ENCODE measurements at places on chromosomes 12 and 14.

GRCh38 chr14:90603841-90604240 lies 207.0 kb downstream of the CALM1 start:
- no peak for DNase-seq

- DNase-seq, result no peak
Observed at GRCh38 chr12:70028918-70029317, 203.9 kb downstream of the MYRFL start.

DNA sequence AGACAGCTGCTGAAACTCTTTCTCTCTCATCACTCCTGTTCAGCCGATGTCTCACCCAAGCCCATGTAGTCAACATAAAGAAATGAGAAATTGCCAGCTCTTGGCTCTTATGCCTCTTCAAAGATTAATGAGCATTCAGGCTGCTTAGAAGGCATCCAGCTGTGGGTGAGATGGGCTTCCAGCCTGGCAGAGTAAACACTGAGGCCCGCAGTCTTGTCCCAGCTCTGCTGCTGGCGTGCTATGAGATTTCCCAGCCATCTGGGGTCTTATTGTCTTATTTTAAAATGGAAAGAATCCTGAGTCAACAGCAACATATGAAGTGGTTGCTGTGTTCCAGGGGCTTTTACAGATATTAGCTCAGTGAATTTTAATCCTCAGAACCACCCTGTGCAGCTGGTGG lies 12.6 kb downstream of the RXYLT1 start:
- DNase-seq, result no peak

- peak; percentile 38 for DNase-seq
Observed at GRCh38 chr14:94387051-94388026, 1.1 kb downstream of the SERPINA1 start.

- DNase-seq, result no peak
Observed at GRCh38 chr14:31085027-31085426, 58.8 kb upstream of the STRN3 start.

DNA sequence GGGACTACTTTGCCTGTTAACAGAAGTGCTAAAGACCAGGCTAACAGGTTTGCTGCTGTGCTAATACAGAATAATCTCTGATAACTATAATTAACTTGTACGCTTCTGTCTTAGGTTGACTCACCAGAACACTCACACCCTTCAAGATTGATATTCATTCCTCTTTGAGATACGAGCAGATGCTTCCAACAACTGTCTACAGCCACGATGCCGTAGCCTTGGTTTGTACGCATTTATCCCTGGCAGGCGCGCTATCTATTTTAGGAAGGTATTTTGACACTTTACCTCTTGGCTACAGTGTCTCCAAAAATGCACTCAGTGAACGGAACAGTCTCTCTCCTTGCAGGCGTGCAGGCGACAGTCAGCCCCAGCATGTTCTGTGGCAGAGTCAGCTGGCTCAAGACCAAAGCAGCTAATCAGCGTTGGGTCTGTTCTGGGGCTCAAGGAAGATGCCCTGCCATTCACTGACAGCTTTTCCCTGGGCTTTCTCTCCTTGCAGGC lies 146.4 kb upstream of the PRICKLE1 start:
- no peak for DNase-seq

- DNase-seq, result peak; percentile 24
Observed at GRCh38 chr14:96681829-96682228, 115.4 kb upstream of the VRK1 start.

DNA sequence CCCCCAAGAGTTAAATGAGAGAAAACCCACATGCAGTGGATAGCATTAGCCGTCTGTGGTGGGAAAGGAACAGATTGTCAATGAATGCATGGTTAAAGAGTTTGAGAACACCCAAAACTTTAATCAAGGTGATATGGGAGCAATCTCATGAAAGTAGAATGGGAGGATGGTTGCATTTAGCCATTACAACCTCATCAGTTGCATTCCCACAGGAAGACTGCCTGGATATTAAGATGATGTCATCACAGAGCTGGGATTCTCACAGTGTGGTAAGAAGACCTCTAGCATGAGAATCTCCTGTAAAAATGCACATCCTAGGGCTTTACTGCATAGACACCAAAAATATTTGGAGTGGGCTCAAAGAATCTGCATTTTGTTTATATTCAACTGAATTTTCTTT lies 284.9 kb downstream of the RGS6 start:
- peak; percentile 1 for DNase-seq

DNA sequence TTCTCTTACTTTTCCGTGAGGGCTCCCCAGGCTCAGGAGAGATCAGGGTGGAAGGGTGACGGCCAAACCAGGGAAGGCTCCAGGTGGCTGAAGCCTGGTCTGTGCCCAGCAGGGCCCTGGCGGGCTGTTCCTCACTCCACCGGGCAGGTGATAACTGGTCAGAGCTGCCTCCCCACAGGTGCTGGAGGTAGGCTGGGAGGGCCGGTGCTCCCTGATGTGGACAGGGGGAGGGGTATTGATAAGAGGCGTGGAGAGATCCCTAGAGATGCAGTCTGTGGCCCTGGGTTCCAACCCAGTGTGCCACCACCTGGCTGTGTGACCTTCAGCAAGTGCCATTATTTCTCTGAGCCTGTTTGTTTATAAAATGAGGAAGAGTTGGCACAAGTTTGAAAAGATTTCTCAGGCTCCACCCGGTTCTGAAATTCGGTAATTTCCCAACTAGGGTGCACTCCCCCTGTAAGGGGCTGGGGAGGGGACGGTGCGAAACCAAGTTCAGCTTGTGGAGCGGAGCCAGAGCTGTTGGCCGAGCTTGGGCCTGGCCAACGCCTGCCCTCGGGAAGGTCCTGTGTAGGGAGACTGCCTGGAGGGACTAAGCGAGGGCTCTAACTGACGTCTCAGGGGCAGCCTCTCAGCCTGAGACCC lies 1.0 kb upstream of the NR4A1 start:
- DNase-seq, result no peak

GRCh38 chr12:121295746-121296617 lies 527 bp downstream of the CAMKK2 start:
- peak; percentile 5 for DNase-seq

DNA sequence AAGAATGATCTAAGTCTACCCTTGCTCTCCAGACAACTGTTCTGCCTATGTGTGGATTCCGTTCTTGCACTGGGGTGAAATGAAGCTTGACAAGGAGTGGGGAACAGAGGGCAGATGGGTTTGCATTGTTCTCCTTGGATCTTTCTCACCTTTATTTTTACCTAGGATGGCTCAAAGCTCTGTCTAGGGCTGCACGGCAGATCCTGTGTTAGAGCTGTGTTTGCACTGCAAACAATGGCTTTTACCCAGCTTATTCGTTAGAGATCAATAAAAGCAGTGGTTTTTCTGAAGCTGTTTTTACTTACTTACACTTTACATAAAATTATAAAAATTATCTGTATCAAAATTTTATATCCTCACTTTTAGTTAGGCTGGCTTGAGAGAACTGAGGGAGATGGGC lies 105.1 kb downstream of the LRIG3 start:
- DNase-seq, result no peak

GRCh38 chr12:47377414-47378221 lies 297.9 kb upstream of the AMIGO2 start:
- DNase-seq, result peak; percentile 100

GRCh38 chr12:94792693-94793092 lies 142.3 kb upstream of the TMCC3 start:
- DNase-seq, result no peak

GRCh38 chr12:117506333-117506732 lies 144.9 kb upstream of the NOS1 start:
- no peak for DNase-seq

DNA sequence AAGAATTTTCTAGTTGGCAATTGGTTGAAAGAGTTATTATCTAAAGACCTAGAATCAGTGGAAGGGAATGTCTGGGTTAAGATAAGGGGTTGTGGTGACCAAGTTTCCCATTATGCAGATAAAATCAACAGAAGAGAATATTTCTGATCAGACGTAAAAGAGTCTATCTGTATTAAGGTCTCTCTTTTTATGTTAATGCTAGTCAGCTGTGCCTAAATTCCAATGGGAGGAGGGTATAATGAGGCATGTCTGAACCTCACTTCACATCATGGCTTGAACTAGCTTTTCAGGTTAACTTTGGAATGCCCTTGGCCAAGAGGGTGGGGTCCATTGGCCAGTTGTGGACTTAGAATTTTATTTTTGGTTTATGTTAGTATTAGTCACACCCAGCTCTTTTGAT lies 34.3 kb upstream of the CHST11 start:
- no peak for DNase-seq

DNA sequence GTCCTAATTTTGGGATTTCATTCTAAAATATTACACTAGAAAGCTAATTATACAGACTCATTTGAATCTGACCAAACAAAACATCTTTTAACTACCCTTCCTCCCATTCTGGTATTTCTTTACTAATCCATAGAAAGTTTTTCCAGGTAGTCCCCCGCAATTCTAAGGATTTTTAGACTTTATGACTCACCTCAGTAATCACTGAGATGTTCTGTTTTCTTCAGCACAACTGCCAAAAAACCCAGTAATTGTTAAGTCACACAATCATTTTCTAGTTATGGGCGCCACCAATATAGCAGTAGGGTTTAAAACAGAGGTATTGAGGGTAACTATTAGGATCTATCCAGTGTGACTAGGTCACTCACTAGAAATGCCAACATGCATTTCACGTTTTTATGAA lies 1.6 kb upstream of the ARID4A start:
- no peak for DNase-seq

DNA sequence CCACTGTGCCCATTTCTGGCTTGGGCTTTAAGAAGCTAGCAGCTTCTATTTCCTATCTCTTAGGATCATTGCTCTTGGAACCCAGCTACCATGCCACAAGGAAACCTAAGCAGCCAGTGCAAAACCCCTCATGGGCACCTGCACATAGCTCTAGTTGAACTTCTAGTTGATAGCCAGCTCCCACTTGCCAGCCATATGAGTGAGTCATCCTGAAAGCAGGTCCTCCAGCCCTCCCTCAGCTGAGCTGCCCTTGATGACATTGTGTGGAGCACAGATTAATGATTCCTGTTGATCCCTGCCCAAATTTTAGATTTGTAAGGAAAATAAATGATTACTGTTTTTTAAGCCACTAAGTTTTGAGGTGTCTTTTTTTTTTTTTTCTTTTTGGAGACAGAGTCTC lies 234.2 kb upstream of the FBXO33 start:
- DNase-seq, result no peak

DNA sequence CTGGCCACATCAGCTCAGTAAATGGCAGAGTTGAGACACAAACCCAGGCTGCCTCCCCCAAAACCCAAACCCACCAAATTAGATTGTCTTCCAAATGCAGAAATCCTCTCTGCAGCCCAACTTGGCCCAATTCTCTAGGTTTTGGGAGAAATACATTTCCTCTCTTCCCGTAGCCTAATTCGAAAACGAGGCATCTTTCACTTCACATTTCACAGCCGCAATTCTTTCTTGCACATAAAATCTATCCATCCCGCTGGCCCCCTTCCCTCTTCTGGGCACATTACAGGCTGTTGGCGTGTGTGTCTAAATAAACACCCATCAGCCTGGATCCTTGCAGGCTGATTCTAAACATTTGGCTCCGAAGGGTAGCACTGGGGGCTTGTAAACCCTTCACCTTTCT lies 83.8 kb upstream of the VRK1 start:
- no peak for DNase-seq

DNA sequence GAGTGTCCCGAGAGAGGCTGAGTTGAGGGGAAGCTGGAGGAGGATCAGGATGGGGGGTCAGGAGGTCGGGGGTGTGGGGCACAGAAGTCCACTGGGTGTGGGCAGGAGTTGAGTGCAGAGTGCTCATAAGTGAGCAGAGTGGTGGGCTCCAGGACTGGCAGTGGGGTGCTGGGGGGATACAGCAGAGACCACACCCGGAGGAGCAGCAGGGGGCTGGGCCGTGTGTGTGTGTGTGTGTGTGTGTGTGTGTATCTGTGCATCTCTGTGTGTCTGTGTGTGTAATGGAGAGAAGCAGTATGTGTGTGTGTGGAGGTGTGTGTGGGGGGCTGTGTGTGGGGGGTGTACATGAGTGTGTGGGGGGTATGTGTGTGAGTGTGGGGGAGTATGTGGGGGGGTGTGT lies 4.9 kb upstream of the NUDT14 start:
- DNase-seq, result no peak

GRCh38 chr14:105709281-105710118 lies 183.1 kb downstream of the TMEM121 start:
- no peak for DNase-seq

DNA sequence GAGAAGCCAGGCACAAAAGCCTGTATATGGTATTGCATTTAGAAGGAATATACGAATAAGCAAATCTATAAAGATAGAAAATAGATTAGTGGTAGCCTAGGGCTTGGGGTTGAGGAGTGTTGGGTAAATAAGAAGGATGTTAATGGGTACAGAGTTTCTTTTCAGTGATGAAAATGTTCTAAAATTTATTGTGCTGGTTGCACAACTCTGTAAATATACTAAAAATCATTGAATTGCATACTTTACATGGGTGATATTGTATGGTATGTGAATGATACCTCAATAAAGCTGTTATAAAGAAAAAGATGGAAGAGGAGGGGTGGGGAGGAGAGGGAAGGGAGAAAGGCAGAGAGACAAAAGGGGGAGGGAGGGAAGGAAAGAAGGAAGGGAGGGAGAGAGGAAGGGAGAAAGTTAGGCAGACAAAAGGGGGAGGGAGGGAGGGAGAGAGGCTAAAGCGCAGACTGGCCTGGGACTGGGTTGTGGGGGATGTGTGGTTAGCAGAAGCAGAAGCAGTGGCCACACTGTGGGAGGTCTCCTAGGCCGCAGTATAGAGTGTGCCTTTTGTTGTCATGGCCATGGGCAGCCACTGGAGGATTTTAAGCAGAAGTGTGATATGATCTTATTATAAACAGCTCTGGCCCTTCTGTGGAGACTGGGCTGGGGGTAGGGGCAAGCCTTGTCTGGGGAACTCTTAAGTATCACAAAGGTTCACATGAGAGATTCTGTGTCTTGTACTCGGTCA lies 73.6 kb upstream of the ELK3 start:
- DNase-seq, result no peak

DNA sequence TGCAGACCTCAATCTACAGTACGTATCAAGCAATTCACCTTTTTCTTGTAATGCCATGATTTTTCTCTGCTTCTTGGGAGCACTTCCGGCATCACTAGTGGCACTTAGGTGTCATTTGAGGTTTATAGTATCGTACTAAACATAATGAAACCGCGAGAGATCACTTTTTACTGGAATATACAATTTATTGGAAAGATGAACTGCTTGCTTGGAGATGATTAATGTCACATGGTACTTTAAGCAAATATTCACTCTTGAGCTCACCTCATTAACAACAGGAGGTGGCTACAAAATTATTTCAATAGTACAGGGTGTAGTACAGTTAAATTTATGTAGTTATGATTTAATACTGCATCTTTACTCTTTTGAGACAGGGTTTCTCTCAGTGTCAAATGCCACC lies 11.5 kb downstream of the FUT8 start:
- DNase-seq, result no peak

- no peak for DNase-seq
Observed at GRCh38 chr12:108778053-108778452, 46.7 kb upstream of the CORO1C start.

GRCh38 chr12:101521136-101521535 lies 46.0 kb downstream of the SPIC start:
- DNase-seq, result no peak

- DNase-seq, result no peak
Observed at GRCh38 chr12:132630672-132631071, 12.1 kb downstream of the P2RX2 start.
